LHCN-M2 (cell line): ENCODE measurements at places on chromosomes 6 and 20. TPM values are rescaled to one million over a fixed set of nuclear protein-coding genes. Genes with fewer than 3 reads are reported as not detected.

IL20RA gene
- 0.11 TPM in 1 of 2 replicates, not detected in the other for total RNA-seq

DNA sequence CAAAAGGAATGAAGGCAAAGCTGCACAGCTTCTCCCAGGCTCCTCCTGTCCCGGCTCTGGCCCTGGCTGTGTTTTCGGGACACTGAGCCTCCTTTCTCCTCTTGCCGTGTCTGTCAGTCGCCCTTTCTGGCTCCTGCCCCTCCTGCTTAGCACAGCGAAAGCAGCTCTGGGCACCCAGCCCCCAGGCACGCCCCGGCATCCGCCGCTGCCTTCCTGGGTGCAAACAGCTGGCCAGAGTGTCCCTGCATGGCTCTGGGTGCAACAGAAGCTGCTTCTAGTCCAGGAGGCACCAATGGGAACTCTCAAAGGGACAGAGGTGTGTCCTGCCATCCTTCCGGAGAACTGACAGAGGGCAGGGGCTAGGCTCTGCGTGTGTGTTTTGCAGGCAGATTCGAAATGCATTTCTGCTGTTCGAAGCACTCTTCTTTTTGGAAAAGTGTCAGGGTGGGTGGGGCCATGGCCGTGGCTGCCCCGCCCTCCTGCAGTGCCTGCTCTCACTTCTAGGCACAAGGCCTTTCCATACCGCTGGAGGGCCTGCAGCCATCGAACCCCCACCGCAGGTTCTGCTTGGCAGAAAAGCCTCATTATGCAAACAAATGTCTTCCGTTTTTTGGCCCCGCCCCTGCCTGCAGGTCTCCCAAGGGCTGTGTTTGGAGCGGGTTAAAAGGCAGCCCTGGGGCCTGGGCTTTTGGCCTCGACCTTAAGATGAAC, 15.5 kb downstream of the COL9A3 start:
- DNase-seq, result no peak

DNA sequence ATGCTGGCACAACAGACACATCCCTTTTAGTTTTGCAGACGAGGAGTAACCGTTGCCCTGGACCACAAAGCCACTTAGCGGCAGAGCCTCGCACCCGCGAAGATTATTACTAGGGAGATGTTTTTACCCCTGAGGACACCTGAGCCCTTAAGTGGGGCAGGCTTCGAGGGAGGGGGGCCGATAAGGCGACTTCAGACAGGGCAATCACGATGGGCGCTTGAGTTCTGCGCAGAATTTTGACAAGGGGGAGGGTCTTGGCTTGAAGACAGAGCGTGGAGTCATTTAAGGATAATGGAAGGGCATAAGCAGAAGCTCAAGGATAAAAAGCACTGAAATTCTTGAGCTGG, 650 bp upstream of the TTK start:
- no peak for DNase-seq

ZSCAN12 gene
- 3.6 and 4.7 TPM in 2 replicates for total RNA-seq

DNA sequence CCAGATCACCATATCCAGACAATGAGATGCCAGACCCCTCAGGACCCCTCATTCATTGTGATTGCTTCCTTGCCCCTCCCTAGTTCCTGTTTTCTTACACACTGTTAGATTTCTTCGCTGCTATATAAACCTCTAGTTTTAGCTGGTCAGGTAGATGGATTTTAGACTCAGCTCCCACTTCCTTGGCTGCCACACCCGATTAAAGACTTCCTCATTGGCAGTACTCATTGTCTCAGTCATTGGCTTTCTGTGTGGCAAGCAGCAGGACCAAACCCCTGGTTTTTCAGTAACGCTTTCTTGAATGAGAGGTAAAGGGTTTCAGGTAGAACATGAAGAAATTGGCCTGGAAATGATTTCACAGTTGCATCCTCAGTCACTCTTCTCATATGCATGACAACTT, 47.9 kb downstream of the QRSL1 start:
- no peak for DNase-seq

DNA sequence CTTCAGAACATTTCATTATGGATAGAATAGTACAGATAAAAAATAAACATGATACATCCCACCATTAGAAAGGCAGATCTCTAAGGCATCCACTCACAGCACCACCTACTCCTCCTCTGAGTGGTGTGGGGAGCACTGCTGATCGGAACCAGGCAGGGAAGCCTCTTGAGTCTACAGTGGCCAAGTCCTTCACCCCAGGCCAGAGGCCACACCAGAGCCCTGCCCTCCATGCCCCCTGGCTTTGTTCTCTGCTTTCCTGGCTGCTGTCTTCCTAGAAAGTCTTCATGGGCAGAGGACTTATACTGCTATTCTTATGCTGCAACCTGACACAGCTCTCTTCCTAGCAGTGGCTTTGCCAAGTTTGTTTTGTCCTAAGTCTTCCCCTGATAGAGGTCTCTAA, 201.8 kb upstream of the THBS2 start:
- DNase-seq, result no peak

GRCh38 chr6:157302736-157303135, 20.6 kb downstream of the TMEM242 start:
- DNase-seq, result no peak

DNA sequence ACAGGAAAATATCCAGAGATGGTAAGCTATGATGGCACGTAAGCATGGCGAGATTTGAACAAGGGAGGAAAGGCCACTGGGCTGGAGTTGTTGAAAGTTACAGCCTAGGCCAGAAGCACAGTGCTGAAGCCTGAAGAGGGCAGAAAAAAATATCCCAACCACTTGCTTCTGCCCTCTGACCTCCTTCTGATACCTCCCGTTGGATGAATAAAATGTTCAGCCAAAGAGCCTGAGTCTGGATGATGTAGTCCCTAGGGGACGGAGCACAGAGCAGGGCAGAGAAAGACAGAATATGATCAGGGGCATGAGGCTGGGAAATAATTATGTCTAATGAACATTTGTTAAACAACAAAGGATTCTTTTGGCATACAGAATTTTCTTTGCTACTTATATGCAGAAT, 19.7 kb downstream of the KLHL31 start:
- DNase-seq, result no peak

DNA sequence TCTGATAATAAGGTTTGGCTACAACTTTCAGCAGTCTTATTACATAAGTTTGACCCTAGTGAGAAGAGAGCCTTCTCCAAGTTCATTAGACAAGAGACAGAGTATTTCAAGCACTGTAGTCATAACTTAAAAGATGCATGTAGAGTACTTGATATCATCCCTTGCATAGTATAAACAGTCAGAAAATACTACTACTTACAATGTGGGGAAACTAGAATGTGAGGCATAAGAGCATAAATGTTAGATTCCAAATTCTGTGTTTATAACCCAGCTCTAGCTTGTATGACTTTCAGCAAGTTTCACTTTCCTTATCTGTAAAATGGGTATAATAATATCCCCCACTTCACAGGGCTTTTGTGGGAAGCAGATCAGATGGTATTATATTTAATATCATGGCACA, 56.8 kb upstream of the TMEM200A start:
- no peak for DNase-seq

GRCh38 chr20:20824924-20825584, 112.6 kb upstream of the RALGAPA2 start:
- DNase-seq, result peak; percentile 28

DNA sequence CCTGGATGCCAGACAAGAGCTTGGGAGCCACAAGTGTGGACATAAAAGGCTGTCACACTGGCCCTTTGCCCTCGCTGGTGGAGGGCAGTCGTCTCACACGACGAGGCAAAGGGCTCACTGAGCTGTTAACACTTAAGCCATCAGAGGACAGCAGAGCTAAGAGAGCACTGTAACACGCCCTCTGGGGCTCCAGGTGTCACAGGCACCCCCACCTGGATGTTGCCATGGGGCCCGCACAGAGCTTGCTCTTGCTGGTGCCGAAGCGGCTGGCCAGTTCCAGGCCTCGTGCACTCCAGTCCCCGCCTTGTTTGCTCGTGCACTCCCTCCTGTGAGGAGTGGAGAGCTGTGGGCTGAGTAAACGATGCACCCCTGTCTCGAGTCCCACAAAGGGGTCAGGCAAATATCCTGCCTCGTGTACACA, 37.4 kb downstream of the SLC35D3 start:
- no peak for DNase-seq

DNA sequence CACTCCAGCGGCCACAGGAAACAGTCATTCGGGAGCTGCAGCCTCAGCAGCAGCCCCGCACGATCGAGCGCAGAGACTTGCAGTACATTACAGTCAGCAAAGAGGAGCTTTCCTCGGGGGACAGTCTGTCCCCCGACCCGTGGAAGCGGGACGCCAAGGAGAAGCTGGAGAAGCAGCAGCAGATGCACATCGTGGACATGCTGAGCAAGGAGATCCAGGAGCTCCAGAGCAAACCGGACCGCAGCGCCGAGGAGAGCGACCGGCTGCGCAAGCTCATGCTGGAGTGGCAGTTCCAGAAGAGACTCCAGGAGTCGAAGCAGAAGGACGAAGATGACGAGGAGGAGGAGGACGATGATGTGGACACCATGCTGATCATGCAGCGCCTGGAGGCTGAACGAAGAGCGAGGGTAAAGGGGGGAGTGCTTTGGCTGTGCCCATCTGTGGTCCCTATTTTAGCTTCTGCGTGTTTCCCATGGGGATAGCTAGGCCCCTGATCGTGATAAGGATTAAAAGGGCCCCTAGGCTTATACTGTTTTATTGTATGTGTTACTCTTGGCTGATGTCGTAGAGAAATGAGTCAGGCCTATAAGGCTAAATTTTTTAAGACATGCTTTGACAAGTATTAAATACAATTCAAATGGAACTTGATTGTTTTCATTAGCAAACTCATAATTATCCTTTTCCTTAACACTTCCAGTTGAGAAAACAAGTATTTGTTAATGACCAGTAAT, 45.5 kb upstream of the KIF25 start:
- no peak for DNase-seq

GRCh38 chr6:79267128-79267527, 32.6 kb upstream of the HMGN3 start:
- DNase-seq, result peak; percentile 4

- DNase-seq, result no peak
Measured at GRCh38 chr6:35091346-35092083, 49.6 kb downstream of the TCP11 start.

GRCh38 chr6:95847061-95847460, 168.7 kb upstream of the FUT9 start:
- no peak for DNase-seq

FAM83D gene
- 64.4 and 73.2 TPM in 2 replicates for total RNA-seq

- DNase-seq, result no peak
Measured at GRCh38 chr6:113980937-113981554, 10.1 kb upstream of the HDAC2 start.

SIRPB1 gene
- 0.77 and 0.86 TPM in 2 replicates for total RNA-seq

SEC63 gene
- 12.4 and 27.1 TPM in 2 replicates for total RNA-seq

DNA sequence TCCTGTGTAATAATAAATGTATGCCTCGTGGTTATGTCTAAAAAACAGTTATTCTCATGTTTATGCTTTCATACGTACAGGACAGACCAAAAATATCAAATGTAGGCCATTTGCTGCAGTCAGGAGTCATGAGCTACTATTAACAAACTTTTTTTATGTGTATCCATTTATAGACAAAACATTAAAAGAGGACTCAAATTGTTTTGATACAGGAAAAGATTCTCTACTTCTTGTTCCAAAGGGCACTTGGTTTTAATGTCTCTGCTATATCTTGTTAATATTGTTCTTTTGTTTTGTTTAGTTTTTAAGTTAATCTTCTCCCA, 155.2 kb downstream of the ZDHHC14 start:
- DNase-seq, result no peak

- no peak for DNase-seq
Measured at GRCh38 chr6:137165375-137166246, 7.8 kb downstream of the IL22RA2 start.

DNA sequence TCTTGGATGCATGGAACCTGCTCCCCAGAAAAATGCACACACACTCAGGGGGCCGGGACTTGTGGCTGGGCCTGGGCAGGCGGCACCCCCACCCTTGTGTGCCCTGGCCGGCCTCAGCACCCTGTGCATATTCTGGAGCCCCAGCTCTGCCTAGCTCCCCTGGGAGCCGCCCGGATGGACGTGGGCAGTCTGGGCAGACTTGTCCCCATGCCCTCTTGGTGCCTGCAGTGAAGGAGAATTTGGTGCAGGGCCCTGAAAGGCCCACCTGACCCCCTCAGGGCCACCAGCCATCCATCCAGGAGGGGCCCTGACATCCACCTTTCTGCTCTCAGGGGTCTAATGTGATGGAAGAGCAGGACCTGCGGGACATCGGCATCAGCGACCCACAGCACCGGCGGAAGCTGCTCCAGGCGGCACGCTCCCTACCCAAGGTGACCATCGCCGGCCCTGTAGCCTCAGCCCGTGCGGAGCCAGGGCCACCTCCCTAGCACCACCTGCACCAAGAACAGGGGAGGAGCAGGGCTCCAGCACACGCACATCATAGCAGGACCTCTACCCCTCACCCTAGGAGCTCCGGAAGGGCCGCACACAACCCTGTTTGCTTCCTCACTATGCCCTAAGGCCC, 62.8 kb downstream of the TCP11 start:
- DNase-seq, result no peak

GRCh38 chr20:41004531-41005360, 23.9 kb upstream of the TOP1 start:
- DNase-seq, result peak; percentile 91
